CD8-positive, alpha-beta memory T cell (primary cell): ENCODE measurements at places on chromosomes 1 and 21.

GRCh38 chr1:6960291-6960811 lies 175.1 kb downstream of the CAMTA1 start:
- DNase-seq: no peak

DNA sequence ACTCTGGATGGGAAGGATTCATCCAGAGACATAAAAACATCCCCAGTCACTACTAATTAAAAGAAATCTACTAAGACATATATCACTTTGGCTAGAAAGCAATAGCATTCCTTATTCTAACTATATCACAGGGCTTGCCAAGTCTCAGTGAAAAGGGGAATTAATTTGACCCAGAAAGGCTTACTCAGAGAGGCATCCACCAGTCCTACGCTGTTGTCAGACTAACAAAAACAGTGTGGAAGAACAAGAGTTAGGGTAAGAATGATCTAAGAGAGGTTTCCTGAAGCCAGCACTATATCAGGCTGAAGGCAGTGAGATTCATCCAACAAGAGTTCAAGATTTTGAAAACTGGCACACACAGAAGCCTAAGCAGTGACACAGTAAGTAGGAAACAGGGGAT lies 126.1 kb downstream of the GDAP2 start:
- no peak for DNase-seq

DNA sequence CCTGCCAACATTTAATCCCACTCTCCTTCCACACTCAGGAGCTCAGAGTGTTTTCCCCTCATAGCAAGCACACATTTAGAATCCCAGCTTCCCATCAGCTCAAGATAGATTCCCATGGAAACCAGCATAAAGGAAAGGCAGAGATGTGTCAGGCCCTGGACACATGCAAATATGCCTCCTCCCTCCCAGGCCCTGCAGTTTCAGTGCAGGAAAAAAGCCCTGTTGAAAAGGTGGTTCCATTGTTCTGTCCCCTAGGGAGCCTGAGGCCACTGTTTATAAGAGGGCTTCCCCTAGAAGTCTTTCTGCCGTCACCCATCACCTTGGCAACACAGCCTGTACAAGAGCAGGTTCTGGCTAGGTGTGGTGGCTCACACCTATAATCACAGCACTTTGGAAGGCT lies 3.6 kb downstream of the CACNA1S start:
- DNase-seq: peak; percentile 12

- no peak for DNase-seq
Observed at GRCh38 chr21:14833666-14834351, 231.0 kb downstream of the NRIP1 start.

DNA sequence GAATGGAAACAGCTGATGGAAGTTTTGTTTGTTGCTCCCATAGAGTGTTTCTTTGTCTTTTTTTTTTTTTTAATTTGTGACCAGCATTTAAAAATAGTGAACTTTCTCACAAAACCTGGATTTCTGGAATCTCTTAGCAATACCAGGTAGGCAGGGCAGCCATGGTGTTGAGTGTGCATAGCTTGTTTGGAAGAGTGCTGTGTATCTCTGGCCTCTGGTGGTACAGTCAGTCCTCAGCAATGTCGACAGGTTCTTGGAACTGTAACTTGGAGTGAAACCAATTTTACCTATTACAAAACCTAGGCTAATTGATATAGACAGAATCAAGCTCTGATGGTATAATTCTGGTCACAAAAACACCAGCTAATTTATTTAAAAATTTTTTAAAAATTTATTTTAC lies 6.7 kb downstream of the AADACL3 start:
- DNase-seq: no peak

DNA sequence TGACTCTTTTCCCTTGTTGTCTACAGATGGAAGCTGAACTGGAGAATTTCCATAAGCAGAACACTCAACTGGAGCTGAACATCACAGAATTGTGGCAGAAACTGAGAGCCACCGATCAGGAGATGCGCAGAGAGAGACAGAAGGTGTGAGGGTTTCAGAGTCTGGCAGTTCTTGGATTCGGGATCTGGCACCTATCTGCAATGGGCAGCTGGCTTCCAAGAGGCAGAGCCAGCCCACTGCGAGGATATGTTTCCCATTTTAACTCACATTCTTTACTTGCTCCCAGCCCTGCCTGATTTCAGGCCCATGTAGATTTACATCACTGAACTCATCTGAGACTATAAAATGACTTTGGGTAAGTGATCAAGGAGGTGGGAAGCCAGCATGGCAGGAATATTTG lies 37.3 kb upstream of the TMEM125 start:
- DNase-seq: no peak

GRCh38 chr21:25273959-25274358 lies 333.3 kb downstream of the MRPL39 start:
- DNase-seq: no peak

DNA sequence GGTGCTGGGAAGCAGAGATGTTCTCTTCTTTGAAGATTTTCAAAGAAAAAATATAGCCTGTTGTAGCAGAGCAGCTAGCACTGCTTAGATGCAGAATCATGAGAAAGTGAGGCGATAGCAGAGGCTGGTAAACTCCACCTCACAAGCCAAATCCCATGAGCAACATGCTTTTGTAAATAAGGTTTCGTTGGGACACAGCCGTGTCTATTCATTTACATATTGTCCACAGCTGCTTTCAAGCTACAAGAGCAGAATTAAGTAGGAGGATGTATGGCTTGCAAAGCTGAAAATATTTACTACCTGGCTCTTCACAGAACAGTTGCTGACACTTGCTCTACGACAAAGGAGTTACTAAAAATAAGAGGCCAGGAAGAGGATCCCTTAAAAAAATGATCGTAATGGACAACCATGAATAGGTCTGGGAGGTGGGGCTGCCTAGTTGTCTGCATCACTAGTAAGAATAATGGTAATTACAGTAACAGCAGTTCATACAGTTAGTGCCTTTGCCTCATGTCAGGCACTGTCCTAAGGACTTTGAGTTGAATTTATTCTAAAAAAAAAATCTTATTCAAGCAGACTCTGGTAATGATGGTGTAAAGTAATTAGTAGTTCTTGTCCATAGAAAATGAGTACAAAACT lies 622.0 kb downstream of the KIF26B start:
- DNase-seq: no peak

GRCh38 chr21:26019236-26019635 lies 151.3 kb downstream of the APP start:
- DNase-seq: no peak

DNA sequence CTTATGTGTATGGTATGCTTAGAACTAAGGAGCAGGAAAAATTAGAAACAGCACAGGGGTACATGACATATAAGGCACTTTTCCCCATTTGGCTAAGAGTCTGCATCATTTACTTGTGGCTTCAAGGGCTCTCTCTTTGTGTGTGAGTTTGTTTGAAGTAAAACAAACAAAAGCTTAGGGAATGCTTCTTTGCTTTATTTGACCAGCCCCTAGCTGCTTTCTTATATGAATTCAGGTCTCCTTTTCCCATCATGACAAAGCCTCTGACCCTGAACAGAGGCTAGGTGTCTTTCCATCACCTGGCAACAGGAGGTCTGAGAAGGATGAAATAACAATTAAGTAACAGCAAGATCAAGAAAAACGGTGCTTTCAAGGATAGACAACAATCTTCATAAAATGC lies 643.8 kb upstream of the ADGRL2 start:
- no peak for DNase-seq

- DNase-seq: peak; percentile 9
Observed at GRCh38 chr1:37930246-37931101, 16.4 kb downstream of the INPP5B start.

GRCh38 chr1:229857585-229857984 lies 209.5 kb upstream of the GALNT2 start:
- no peak for DNase-seq

GRCh38 chr1:207884266-207885029 lies 26.5 kb downstream of the CD34 start:
- DNase-seq: no peak

GRCh38 chr1:54808443-54809207 lies 7.5 kb upstream of the TTC22 start:
- DNase-seq: no peak

- DNase-seq: no peak
Observed at GRCh38 chr1:73820843-73821242, 377.1 kb downstream of the LRRIQ3 start.

DNA sequence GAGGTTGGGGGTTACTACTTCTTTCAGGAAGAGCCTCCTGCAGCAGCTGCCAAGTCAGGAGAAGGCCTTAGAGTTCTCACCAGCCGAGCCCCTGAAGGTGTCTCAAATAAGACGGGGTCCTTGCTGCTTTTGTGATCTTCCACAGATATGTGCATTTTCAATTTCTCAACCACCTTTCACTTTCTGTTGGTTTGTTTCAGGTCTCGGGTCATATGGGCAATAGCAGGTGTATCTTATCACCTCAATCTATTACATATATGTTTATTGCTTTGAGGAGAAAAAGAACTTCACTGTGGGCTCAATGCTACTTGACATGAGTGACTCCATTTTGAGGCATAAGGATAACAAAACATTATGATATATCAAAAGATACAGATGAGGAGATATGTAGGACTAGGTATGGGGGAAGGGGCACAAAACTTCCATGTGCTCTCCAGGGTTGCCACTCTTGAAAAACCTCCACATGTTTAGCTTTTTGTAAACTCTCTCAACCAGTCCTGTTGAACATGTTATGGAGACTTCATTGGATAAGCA lies 1171.4 kb upstream of the ADGRL2 start:
- no peak for DNase-seq

DNA sequence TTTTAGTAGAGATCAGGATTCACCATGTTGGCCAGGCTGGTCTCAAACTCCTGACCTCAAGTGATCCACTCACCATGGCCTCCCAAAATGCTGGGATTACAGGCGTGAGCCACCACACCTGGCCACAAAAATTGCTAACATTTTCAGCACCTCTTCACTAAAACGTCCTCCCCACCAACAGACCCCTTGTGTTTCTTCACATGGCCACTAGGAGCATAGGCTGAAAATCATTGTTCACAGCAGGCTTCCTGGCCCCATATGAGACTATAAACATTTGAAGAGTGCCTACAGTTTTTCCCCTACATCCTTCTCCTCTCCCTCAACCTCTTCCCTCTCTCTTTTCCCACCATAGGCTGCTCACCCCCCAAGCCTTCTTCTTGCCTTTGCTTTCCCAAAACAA lies 28.0 kb upstream of the SFPQ start:
- DNase-seq: no peak

DNA sequence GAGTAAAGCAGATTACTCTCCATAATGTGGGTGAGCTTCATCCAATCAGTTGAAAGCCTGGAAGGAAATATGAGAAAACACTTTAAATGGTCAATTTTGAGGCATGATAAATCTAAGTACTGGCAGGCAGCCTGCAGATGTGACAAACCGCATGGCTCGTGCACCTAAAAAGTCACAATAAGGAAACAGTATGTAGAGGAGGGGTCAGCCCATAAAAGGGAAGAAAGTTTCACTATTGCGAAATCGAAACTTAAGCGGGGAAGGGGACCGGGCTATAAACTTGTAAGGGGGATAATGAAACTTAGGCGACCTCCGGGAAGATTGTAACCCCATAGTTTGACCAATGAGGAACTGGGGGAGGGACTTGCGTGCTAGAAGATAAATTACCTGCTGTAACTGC lies 109.8 kb downstream of the PLPPR4 start:
- DNase-seq: no peak
